ENCODE measurements at places on chromosomes 11 and 22. TPM values are rescaled to one million over a fixed set of nuclear protein-coding genes. Genes with fewer than 3 reads are reported as not detected.

Gene CCDC116
- polyA plus RNA-seq: 0.10 TPM

Gene TRIM48
- not detected for polyA plus RNA-seq

Gene FGF19
- not detected for polyA plus RNA-seq

Gene MYBPC3
- polyA plus RNA-seq: 0.08 TPM

Gene SPI1
- not detected for polyA plus RNA-seq

Gene LGR4
- 14.9 TPM for polyA plus RNA-seq

DNA sequence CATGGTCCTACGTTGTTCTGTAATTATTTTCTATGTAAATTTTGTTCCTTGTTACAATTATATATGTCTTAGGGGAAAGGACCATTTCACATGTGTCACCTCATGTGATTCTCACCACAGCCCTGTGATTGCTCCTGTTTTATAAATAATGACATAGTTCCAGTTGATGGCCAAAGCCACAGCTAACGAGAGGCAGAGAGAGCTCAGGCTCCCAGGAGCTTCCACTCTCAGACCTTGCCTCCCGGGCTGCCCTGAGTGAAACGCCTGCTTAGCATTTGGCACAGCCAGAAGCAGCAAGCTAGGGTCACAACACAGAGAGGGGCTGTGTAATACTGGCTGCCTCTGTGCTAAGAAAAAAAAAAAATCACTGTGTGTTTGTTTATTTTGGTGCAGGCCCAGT is 5.9 kb downstream of the TMEM121B start:
- no peak for DNase-seq

- peak; percentile 89 for DNase-seq
Observed at GRCh38 chr11:1863352-1864216, 10.7 kb downstream of the LSP1 start.

DNA sequence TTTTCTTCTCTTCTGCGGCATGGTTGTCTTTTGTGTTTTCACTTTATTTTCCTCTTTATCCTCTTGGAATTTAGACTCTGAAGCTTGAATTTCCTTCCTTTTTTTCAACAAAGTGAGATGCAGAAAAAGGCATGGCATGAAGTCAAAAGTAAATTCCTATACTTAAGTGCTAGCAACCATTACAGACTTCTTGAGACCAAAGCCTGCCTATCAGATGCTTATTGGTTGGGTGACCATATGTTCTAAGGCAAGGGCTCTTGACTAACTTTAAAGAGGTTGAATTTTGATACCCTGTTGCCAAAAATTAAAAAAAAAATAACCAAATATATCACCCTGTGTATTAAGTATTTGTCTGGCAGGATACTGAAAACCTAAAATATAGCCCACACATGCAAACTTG is 237.4 kb downstream of the TMEM135 start:
- DNase-seq: no peak

DNA sequence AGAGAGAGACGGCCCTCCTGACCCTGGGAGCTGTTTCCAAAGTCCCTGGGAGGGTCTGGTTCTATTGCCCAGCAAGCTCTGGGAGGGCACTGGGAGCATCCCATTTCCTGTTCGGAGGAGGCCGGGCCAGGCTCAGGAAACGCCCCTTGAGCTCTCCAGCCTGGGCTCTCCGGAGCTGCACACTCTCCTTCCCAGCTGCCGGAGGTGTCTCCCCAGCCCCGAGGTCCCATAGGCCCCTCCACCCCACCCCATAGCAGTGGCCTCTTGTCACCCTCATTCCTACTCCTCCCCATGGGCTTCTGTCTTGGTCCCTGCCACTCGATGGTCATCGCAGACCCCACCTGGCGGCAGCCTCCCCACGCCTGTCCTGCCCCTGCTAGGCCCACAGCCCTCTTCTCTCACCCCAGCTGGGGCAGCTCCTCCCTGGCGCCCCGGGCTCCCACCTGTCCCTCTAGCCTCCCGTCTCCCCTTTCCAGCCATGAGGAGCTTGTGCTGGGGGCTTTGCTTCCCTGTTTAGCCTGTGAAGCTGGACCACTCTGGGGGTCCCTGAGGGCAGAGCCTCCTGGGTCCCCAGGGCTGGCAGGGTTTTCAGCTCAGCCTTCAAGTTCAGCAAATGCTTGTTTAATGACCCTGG is 2.8 kb downstream of the TSPAN32 start:
- no peak for DNase-seq

GRCh38 chr11:44467413-44467812 is 98.0 kb upstream of the CD82 start:
- no peak for DNase-seq

DNA sequence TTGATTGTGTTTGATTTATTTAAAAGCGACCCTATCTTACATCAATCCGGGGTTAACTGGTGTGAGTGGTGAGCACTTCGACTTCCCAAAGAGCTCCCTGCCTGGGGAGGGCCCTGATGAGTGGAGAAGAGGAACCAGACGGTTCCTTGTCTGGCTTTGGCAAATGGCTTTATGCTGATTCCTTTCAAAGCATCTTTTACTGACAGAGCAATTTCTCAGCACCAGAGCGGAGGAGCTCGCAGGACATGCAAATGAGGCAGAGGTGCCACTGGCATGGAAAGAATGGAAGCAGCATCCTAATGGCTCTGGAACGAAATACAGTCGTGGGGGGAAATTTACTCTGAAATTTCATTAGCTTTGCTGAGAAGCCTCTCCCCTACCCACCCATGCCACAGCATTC is 410.9 kb upstream of the B3GAT1 start:
- DNase-seq: no peak

DNA sequence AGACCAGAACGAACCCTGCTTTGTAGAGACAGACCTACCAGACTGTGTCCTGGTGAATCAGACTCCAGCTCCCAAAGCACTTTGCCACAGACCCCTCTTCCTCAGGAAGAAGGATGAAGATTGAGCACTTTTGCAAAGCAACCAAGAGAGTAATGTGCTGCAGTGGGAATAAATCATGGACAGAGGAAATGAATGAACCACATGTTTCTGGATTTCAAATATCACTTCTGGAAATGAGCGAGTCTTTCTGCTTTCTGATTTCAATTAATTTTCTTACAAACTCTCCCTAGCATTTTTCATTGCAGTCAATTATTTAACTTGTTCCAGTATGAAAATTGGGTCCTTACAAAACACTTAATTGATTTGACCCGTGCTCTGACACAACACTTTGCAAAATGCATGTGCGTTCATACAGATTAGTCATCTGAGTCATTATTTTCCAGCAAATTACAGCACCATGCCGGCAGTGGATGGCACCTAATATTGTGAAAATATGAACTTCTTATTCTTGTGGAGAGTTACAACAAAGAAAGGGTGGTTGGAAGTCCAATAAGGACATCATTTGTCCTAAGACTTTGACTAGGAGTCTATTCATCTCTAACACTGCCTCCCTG is 315.9 kb upstream of the CCDC90B start:
- DNase-seq: peak; percentile 73

DNA sequence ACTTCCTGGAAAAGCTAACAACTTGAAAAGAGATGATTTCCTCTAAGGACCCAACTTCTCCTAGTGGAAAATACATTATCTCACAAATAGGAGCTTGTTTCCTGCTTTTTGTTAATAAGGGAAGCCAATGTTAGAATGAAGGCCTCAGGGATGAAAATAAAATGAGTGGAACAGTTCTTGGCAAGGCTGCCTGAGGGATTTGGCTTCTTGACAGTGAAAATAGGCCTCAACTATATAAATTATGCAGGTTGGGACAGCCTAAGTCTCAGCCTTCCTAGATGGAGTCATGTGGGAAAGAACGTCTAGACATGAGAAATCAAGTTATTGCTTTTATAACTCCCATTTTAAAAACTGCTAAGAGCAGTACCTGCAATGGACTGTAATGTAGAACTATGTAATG is 92.8 kb upstream of the FIBIN start:
- no peak for DNase-seq

DNA sequence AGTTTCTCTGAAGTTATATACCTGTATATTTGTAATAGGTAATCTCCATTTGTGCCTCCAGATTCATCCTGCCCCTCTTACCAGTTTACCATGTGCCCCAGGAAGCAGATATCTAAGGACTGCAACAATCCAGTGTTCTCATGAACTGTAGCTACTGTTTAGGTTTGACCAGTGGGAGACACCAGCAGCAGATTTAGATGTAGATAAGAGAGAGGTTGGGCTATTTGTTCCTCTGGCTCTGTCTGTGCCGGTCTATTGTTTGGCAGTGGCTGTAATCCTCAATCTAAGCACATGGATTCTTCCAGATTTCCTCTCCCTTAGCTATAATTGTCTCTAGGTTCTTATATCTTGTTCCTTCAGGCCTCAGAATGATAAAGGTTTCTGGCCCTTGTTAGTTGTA is 88.4 kb downstream of the ANO3 start:
- DNase-seq: no peak

GRCh38 chr11:69268911-69269310 is 25.0 kb upstream of the MYEOV start:
- no peak for DNase-seq

Measured in GM23248 (cell line).